Mesendoderm (in vitro differentiated cells): ENCODE measurements at places on chromosomes 12 and 14.

DNA sequence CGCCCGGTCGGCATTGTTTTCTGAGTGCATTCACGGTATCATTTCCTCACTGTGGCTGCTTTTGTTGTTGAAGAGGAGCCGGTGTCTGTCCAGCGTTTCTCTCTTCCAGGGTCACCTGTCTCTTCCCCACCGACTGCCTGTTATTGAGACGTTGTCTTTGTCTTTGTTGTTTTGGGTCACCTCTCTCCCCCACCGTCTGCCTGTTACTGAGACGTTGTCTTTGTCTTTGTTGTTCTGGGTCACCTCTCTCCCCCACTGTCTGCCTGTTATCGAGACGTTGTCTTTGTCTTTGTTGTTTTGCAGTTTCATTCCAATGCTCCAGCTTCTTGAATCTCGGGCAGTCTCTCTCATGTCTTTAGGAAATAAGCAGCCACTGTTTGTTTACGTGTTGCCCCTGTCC lies 69.9 kb downstream of the DDX51 start:
- no peak for DNase-seq

DNA sequence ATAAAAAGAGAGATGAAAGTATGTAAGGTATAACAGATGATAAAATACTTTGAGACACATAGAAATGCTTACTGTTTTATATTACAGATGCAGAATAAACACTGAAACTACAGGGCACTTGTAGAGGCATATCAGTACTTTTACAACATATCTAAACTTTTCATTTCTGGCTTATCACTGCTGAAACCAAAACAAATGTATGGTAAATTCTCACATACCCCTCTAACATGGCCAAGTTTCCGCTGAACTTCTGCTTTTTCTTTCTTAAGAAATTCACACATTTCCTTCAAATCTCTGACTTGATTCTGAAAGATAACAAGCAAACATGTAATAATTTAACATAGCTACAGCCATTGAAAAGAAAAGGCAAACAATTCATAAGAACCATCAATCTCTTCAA lies 33.3 kb upstream of the C12orf50 start:
- DNase-seq = no peak

DNA sequence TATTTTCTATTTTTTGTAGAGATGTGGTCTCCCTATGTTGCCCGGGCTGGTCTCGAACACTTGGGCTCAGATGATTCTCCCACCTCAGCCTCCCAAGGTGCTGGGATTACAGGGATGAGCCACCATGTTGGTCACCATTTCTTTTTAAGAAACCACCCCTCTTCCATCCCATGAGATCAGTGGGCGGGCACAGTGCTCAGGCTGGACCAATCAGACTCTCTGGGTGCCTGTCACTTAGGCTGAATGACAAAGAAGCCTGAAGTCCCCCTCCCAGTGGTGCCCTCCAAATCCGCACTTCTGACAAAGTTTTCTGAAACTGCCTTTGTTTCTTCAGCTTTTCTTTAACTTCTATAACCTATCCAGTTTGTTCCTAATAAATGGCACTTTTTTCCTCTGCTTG lies 48.2 kb downstream of the CALM1 start:
- DNase-seq = peak; percentile 60

GRCh38 chr12:64102339-64102738 lies 119.8 kb downstream of the KICS2 start:
- DNase-seq = no peak

DNA sequence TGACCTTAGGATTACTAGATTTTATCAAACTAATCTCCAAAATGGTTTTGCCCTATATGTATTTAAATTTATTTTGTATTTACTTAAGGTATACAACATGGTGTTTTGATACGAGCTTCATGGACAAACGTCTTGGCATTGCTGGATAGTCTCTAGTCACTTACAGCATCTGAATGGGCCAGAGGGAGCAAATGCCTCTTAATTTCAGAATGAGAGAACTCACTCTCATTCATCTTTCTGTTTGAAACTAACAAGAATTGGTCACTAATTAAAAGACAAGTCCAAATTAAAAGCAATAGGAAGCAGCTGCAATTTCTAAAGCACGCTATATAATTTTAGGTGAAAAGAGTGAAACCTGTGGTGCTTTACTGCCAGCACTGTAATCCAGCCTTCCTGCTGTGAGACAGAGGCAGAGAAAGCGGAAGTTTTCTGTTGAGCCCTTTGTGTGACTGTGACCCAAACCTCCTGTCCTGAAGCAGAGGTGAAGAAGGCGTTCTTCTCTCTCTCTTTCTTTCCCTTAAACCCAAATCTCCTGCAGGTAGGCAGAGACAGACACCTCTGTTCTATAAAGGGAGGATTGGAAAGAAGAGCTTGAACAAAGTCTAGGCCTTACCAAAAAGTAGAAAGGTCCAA lies 184.6 kb upstream of the NAV3 start:
- peak; percentile 57 for DNase-seq

GRCh38 chr12:17139931-17140330 lies 534.0 kb upstream of the LMO3 start:
- DNase-seq = peak; percentile 28

- no peak for DNase-seq
Measured at GRCh38 chr14:48622980-48623379, 947.6 kb upstream of the MDGA2 start.

GRCh38 chr14:64419003-64419402 lies 30.9 kb downstream of the MTHFD1 start:
- no peak for DNase-seq

- peak; percentile 87 for DNase-seq
Measured at GRCh38 chr12:111445726-111446581, 40.2 kb downstream of the SH2B3 start.

DNA sequence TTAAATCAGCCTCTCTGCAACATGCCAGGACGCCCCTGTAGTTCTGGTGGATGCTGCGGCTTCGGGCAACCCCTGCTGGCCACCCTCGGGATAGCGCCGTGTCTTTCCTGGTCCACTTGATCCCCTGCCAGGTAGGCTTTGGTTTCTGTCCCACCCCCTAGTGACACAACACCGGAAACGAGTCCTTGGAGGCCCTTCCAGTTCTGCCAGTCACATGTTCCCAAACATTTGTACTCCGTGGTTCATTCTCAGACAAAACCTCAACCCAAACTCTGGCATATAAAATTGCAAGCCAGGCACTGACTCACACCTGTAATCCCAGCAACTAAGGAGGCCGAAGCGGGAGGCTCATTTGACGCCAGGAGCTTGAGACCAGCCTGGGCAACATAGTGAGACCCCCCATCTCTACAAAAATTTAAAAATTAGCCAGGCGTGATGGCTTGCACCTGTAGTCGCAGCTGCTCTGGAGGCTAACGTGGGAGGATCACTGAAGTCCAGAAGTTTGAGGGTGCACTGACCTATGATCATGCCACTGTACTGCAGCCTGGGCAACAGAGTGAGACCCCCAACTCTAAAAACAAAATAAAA lies 37.0 kb downstream of the RASAL1 start:
- peak; percentile 94 for DNase-seq

- DNase-seq = no peak
Measured at GRCh38 chr12:121729021-121729420, 16.5 kb downstream of the TMEM120B start.

DNA sequence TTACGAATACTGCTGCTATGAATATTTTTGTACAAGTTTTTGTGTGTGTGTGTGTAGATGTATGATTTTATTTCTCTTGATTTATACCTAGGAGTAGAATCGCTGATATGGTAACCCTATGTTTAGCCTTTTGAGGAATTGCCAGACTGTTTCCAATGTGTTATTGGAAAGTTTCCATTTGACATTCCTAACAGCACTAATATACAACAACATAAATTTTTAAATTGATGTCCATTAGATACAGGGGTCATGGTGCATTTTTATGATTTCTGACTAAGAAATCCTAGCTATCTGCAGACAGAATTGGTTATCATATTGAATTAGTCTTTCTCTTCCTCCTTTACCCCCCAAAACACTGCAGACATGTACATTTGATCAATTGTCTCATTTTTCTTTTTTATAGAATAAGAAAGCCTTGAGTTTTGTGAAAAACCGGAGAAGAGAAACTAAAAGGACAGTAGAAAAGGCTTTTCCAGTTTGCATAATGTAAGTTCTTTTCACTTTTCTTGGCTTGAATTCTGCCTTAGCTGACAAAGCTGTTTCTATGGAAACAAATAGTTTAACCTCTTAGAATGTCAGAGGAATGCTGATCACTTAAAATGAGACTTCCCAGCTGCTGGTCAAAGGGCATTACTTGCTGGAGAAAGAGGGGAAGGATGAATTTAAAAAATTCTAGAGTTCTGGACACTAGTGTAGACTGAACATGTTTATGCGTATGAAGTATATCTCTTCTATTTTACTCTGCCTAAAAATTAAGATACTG lies 28.2 kb downstream of the PALS1 start:
- DNase-seq = peak; percentile 77

DNA sequence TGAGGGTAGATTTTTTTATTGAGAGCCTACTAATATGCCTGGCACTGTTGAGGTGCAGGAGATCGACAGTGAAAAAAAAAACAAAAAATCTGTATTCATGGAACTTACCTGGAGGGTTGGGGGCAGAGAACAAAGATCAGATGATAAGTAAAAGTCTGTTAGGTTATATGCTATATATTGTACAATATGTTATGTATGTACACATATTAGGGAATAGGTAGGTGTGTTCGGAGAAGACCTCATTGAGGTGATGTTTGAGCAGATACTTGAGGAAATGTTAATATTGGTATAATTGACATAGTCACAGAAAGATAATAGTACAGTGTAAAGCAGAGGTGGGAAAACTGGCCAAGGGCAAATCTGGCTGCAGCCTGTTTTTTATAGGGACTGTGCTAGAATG lies 5.6 kb downstream of the ARF6 start:
- no peak for DNase-seq

DNA sequence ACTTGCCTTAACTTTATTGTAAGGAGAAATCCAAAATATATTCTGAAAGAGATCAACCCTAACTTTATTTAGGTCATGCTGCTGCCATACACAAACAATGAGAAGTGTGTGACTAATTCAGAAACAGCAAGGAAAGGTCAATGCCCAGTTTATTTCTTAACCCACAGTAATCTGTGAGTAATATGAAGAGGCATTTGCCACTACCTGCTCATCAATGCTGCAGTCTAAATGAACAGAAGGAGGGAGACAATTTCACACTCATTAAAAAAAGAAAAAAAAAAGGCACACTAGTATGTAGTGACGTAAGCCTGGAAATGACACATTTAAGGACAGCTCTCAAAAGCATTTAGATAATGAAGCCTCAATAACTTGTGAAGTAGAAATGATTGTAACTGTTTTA lies 90.5 kb upstream of the FOXN3 start:
- no peak for DNase-seq

- DNase-seq = no peak
Measured at GRCh38 chr14:55350461-55350860, 61.2 kb downstream of the ATG14 start.

DNA sequence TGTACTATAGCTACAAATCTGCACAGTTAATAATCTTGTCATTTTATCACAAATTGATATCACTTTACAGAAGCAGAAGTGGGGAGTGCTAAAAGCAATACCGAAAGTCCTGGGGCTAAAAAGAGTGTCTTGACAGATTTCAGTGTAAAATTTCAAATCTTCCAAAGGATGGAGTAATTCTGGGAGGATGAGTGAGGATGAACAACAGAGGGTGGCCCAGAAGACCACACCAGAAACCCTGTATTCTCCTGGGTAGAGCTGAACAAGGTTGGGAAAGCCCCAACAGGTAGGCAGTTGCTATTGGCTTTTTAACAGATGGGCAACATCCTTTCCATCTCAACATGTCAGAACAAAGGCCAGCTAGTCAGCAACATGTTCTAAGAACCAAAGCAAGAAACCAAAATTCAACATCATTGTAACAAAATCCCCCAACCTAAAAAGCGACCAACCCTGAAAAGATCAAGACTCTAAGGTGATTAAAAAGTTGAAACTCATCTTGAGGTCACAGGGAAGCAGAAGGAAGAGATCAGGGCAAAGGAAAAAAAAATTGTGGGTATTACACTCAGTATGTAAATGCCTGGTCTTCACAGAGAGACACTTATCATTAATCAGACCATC lies 38.8 kb downstream of the CBX5 start:
- no peak for DNase-seq

- no peak for DNase-seq
Measured at GRCh38 chr12:120720234-120720986, 5.2 kb upstream of the ACADS start.

- DNase-seq = peak; percentile 17
Measured at GRCh38 chr12:120903412-120904196, 554 bp downstream of the SPPL3 start.

DNA sequence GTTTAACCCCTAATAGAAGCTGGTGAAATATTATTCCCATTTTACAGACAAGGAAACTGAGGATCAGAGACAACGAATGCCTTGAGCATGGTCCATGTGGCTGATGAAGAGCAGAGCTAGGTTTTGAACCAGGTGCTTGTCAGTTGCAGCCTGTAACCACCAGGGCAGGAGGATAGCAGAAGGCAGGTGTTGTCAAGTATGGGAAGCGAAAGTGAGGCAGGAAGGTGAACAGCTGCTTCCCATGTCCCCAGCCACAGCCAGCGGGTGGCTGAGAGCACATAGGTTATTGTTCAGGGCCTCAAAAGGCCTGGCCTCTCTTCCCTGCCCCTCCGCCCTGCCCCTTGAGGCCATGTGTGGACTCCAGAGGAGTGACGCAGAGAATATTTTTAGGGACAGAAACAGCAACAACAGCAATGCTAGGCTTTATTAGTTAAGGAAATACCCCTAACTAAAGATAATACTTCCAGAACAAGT lies 39.6 kb downstream of the IQSEC3 start:
- DNase-seq = peak; percentile 89

DNA sequence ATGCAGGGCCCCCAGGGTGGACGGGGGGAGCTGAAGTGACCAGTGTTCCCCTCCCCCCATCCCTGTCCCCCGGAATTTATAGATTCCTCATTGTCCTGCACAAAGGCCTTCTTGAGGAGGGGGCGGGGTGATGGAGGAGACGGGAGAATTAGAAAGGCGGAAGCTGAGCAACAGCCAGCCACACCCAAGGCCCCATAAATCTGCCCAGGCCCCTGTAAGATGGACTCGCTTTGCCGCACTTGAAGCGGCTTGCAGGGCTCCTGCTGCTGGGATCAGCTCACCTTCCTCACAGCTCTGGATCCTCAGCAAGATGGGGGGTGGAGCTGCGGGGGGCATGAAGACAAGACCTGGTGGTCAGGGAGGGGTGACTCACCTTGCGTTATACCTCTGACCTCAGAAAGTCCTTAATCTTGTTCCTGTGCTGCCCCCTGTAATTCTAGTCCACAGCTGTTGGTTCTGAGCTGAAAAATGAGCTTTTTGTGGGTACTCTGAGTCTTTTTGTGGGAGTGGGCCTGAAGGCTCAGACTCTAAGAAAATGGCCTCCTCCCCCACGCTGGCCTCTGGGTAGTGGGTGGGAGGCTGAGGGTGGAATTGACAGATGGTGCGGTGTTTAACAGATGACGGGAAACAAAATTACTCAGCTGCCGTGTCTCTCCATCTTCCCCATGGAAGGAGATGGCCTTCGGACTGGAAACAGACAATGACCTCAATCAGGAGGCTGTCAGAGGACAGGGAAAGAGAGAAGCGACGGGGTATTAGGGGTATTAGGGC lies 15.8 kb upstream of the ANKRD33 start:
- no peak for DNase-seq

GRCh38 chr12:98893126-98893674 lies 248.1 kb downstream of the APAF1 start:
- peak; percentile 3 for DNase-seq

GRCh38 chr12:67161322-67161918 lies 107.7 kb upstream of the CAND1 start:
- DNase-seq = peak; percentile 54

GRCh38 chr14:62364800-62365280 lies 602.6 kb downstream of the SNAPC1 start:
- DNase-seq = no peak
